K562 (cell line): ENCODE measurements at places on chromosomes 4 and X. TPM values are rescaled to one million over a fixed set of nuclear protein-coding genes. Genes with fewer than 3 reads are reported as not detected.

Gene NPNT
- 0.20 and 0.22 TPM in 2 replicates for total RNA-seq

Gene PDK3
- total RNA-seq, result 1.0 TPM in 2 replicates

Gene APELA
- not detected in 2 replicates for total RNA-seq

Gene GNRHR
- not detected in 2 replicates for total RNA-seq

Gene SH3RF1
- total RNA-seq, result 0.16 TPM in 2 replicates
